ENCODE measurements at places on chromosomes 2 and 18.

DNA sequence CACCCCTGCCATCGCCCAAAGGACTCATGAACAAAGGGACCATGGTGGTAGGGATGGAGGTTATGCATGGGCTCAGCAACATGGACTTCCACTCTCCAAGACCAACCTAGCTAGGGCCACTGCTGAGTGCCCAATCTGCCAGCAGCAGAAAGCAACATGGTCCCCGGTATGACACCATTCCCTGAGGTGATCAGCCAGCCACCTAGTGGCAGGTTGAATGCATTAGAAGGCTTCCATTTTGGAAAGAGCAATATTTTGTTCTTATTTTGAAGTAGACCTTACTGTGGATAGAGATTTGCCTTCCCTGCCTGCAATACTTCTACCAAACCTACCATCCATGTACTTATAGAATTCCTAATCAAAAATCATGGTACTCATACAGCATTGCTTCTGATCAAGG lies 99.8 kb downstream of the METTL4 start:
- no peak for DNase-seq

- no peak for DNase-seq
Measured at GRCh38 chr2:108906403-108907077, 82.5 kb downstream of the EDAR start.

- no peak for DNase-seq
Measured at GRCh38 chr18:50190236-50190635, 4.7 kb downstream of the MYO5B start.

DNA sequence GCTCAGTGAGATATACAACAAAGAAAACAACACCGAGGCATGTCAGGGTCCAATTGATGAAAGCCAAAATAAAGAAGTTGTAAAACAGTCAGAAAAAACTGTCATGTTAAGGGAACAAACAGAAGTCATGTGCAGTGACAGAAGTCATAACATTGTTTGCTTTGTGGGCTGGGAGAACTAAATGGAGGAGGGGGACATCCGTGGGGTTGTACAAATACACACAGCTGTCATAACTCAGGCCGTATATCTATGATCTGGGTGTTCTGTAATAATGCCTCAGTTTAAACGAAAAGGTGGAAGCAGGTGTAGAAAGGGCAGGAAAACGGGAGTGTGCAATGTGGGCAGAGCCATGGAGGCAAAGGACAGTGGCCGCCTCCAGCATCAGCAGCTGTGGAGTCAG lies 27.3 kb downstream of the TIMM21 start:
- DNase-seq, result no peak

DNA sequence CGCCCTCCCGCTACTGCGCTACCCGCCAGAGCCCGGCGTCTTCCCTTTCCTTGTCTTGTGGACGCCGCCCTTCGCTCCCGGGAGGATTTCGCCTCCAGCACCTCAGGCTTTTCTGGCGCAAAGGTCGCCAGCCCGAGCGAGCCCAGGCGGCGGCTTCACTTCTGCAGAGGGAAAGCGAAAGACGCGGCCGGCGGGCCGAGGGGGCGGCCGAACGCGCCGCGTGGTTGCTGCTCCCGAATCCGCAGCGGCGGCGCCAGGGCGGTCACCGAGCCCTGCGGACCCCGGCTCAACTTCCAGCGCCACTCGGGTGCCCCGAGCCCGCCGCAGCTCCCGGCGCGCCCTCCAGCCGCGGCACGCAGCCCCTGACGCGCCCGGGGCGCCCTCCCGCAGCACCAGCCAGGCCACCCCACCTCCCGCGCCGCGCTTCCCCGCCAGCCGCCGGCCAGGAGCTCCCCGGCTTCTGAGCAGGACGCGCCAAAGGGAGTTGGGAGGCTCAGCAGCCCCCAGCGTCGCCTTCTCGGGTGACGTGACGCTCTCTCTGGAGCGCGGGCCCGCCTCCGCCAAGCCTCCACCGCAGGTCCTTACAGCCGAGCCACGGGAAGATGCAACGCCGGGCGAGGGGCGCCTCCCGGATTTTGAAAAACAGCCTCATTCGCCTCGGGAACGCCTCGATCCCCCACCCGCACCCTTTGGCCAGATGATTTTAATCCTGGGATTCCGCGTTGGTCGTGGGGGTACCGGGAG lies 84.9 kb upstream of the EPB41L3 start:
- peak; percentile 5 for DNase-seq

- DNase-seq, result no peak
Measured at GRCh38 chr2:96241900-96242611, 23.7 kb downstream of the TMEM127 start.

- no peak for DNase-seq
Measured at GRCh38 chr18:60147323-60147722, 225.3 kb downstream of the MC4R start.

- DNase-seq, result no peak
Measured at GRCh38 chr18:44579745-44580144, 100.9 kb upstream of the SETBP1 start.

GRCh38 chr2:129004485-129004884 lies 685.8 kb upstream of the HS6ST1 start:
- no peak for DNase-seq

- no peak for DNase-seq
Measured at GRCh38 chr18:32509111-32509510, 38.4 kb upstream of the GAREM1 start.

DNA sequence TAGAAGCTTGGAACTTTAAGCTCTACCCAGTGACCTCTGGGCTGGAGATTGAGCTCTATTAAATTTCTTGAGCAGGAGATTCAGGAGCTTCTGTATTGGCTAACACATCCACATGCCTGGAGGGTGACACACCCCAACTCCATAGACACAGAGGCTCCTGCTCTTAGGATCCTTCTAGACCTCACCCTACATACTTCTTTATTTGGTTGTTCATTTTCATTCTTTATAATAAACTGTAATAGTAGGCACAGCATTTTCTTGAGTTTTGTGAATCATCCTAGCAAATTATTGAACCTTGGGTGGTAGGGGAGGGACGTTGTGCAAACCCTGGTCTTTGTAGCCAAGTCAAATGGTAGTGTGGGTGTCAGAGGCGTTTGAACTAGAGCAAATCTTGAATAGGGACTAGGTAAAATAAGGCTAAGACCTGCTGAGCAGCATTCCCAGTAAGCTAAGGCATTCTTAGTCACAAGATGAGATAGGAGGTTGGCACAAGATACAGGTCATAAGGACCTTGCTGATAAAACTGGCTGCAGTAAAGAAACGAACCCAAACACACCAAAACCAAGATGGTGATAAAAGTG lies 323.8 kb upstream of the GALNT5 start:
- DNase-seq, result no peak

DNA sequence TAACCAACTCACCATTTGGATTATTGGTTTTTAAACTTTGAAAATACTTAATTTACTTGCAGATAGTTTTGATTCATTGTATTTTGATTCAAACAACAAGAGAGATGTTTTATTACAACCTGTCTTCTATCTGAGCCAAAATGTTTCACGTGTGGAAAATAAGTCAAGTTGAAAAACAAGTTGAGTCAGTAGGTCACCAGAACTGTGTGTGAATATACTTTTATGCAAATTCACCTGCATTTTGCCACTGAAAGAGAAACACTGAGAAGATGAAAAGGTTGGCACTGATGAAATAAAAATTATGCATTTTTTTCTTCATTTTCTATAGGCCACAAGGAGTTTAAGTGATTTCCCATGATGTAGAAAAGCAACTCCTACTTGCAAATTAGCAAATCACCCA lies 68.3 kb downstream of the ICOS start:
- DNase-seq, result no peak

DNA sequence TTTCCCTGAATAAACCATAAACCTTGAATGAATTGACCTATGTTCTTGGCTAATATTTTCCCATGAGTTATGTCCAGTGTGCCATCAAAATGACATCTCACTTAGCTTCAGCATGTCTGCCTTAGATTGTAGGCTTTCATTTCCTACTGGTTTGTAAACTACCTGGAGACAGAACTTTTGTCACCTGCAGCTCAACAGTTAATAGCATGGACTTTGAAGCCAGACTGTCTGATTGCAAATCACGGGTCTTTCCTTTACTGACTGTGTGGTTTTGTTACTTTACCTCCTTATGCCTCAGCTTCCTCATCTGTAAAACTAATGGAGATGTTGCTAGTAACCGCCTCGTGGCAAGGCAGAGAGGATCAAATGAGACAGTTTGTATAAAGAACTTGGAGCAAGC lies 187.1 kb downstream of the SUCLG1 start:
- DNase-seq, result no peak

DNA sequence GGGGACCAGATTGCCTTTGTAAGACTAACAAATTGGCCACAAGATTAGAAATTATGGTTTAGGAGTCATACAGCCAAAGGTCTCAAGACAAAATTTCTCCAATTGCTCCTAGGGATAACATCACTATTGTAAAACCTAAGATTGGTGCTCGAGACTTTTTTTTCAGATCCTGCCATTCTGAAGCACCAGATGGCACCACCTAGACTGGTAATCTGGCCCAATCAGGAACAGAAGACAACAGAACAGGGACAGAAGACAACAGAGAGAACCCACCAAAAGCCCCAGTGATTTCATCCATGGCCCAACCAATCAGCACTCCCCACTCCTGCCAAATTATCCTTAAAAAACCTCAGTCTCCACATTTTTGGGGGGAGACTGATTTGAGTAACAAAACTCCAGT lies 66.8 kb downstream of the LINC00305 start:
- DNase-seq, result no peak

- DNase-seq, result no peak
Measured at GRCh38 chr2:169562519-169562918, 11.1 kb downstream of the FASTKD1 start.

- no peak for DNase-seq
Measured at GRCh38 chr18:49168281-49168985, 217.7 kb upstream of the SMAD7 start.

DNA sequence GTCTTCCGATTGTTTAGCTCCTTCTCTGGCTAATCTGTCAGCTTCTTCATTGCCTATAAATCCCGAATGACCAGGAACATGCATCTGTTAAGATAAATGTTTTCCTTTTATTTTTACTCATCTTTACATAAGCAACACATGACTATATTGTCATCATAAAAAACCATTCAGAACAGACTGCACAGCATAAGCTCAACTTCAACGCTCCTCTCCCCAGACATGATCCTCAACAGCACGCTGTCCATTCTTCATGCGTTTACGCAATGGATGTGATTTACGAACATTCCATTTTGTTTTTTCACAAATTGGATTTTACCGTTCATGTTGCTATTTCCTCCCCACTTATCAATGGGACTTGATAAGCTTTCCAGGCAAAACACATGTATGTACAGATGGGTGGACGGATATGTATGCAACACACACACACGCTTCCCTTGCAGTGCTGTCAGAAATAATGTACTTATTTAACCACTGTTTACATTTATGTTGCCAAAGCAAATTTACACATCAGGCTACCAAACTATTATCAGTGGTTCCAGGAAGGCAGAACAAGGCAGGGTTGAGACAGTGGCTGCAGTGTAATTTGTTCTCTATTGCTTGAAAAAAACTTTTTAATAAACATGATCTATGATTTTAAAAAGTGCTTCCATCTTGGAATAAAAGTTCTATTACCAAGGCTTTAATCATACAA lies 12.2 kb downstream of the RNASEH1 start:
- DNase-seq, result no peak

GRCh38 chr2:176582990-176583481 lies 313.8 kb downstream of the MTX2 start:
- DNase-seq, result no peak

- DNase-seq, result peak; percentile 44
Measured at GRCh38 chr18:23143016-23143814, 7.9 kb downstream of the CABLES1 start.

GRCh38 chr18:48027401-48027963 lies 97.0 kb upstream of the SMAD2 start:
- DNase-seq, result peak; percentile 43

DNA sequence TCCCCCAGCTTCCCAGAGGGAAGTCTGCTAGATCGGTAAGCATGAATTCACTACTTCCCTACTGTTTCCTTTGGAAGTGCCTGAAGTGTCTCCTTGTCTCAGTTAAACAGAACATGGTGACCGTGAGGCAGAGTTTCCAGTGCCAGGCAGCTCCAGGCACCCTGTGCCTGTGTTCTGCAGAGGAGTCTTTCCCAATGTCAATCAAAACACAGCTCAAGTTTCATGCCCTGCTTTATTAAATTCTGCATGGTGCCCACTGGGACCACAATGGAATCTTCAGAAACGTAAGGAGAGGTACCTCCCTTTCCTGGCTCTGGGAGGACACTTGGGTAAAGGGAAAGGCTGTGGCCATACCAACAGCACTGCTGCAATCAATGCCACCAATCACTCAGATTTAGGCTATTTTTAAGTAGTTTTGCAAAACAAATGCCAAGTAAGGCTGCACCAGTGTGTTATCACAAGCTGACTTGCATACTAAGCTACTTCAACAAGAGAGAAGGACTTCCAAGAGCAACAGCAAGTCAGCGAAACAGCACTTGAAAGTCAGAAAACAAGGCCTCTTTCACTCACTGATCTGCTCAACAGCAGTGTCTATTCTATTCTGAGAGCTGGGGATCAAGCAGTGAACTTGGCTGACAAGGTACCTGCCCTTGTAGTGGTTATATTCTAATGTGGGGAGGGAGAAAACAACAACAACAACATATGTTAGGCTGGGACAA lies 14.9 kb downstream of the LPIN2 start:
- no peak for DNase-seq

DNA sequence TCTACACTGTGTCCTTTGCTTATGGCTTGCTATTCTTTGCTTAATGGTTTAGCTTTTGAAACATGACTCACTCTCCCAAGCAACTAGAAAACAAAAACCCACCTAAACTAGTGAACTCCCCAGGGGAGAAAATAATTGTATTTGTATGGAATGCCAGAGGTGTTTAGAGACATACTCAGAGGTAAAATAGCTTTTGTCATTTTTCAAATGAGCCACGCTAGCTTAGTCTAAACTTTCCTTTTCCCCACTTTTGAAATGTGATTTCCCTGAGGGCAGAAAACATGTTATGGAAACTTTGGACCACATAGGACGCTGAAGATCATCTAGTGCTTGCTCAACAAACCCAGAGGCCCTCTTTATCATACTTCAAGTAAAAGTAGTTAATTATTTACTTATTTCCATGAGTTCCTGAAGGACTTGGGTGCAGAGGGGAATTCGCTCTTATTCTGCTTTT lies 16.5 kb upstream of the CYTIP start:
- DNase-seq, result no peak

DNA sequence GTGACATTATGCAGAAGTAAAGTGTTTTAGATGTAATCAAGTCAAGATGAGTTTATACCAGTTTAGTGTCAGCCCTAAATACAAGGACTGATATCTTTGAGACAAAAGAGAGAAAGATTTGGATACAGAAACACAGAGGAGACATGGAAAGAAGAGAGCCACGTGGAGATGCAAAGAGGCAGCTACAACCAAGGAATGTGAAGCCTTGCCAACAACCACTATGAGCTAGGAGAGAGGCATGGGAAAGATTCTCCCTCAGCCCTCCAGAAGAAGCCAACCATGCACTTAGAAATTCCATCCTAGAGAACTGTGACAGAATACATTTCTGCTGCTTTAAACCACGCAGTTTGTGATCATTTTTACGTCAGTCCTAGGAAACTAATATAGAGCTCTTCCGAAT lies 217.2 kb downstream of the DOK6 start:
- no peak for DNase-seq
